NCI-H1930 (cell line): ENCODE measurements at places on chromosomes 12 and 14.

GRCh38 chr12:106919910-106920544 is 35.7 kb upstream of the TMEM263 start:
- no peak for DNase-seq

DNA sequence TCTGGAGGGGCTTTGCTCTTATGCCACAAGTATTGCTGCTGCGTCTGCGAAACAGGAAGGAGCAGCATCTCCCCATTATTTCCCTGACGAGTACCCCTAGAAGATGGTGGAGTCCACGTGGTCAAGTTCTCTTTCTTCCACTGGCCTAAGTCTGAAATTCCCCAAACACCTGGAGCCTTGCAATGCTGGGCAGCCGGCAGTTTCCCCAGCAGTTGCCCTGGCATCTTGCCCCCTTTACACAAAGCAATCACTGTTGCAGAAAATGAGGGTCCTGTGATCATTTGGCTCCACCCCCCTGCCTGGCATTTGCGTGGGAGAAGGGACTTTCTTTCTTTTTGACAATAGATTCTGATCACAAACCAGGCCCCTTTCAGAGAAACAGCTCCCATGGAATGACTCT is 56.9 kb downstream of the FOS start:
- no peak for DNase-seq

DNA sequence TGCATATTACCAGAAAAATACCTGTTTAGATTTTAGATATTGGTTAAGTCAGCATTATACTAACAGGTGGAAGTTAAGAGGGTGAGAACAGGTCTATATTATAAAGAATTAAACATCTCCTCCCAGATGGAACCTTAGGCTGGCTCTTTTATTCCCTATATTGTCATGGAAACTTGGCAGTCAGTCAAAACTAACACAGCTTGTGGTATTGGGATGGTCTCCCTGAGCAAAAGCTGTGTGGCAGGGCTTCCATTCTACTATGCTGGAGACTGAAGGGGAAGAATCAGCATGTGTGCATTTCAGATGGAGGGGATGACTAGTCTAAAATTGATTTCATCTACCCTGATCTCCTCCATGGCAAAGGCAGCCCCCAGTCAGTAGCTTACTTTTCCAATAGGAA is 66.7 kb downstream of the SMOC1 start:
- DNase-seq: no peak

GRCh38 chr14:102471921-102472790 is 37.4 kb downstream of the ANKRD9 start:
- DNase-seq: no peak

DNA sequence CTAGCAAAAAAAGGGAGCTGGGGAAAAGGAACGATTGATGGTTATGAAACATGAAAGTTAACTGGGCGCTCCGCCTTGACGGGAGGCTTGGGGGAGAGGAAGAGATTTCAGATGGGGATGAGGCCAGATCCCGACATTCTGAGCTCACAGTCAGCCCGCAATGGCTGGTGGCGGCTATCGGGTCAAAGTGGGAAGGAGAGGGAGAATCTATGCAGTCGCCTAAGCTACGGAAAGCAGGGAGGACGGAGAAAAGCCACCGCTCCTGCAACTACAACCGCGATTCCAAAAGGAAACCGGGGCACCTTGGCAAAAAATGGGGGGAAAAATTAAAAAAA is 502 bp downstream of the MPHOSPH9 start:
- DNase-seq: no peak

DNA sequence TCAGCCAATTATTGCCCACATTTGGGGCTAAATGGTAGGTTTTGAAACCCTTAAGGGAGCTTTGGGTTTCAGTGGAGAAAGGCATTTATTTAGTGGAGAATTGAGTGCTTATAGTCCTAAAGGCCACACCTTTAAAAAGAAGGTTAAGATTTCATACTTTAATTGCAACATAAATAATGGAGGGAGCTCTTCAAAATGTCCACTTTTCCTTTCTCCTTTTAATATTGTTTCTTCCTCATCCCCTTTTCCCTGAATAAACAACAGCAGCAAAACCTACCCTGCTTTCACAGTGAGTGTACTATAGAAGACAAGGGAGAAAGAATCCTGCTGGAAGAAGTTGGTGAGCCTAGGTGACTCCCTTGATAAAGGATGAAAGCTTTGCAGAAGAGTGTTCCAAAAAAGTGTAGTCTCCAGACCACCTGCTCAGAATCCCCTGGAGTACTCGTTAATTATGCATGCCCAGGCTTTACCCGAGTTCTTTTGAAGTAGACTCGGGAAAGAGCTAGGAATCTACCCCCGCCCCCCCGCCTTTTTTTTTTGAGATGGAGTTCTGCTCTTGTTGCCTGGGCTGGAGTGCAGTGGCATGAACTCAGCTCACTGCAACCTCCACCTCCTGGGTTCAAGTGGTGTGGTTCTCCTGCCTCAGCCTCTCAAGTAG is 11.5 kb upstream of the EID3 start:
- DNase-seq: no peak

DNA sequence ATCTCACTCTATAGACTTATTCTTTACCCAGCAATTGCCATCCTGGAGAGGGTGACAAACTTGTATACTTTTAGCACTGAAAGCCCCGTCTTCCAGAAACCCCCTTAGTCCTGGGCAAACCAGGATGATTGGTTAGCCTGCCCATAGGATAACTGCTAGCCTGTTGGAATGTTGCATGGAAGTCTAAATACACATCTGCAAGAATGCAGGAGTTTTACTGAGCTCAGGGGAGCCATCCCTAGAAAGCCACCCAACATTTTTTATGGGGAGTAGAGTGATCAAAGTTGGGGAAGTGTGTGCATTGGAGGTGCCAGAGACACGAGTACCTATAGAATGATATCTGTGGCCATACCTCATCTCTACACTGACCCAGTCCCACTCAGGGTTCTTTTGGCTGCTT is 155.7 kb downstream of the NRXN3 start:
- no peak for DNase-seq

DNA sequence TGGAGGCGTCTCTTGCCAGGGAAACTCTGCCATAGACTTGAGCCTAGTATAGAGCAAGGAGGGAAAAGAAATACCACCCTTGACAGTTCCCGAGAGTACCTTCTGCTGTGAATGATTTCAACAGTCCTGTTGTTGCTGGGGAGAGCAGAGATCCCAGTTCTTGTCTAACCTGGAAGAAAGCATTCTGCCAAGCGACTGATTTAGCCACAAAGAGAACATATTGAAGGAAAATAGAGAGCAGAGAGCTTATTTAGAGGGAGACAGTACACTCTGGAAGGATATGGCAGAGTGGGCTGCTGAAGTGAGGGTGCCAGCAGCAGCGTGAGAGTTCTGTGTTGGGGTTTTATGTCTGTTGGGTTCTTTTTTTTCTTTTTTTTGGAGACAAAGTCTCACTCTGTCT is 966.9 kb upstream of the TMEM132C start:
- DNase-seq: no peak
